ENCODE measurements at places on chromosomes 6 and 20. TPM values are rescaled to one million over a fixed set of nuclear protein-coding genes. Genes with fewer than 3 reads are reported as not detected.

PTK7 gene
- polyA plus RNA-seq, result 15.6 TPM

DNA sequence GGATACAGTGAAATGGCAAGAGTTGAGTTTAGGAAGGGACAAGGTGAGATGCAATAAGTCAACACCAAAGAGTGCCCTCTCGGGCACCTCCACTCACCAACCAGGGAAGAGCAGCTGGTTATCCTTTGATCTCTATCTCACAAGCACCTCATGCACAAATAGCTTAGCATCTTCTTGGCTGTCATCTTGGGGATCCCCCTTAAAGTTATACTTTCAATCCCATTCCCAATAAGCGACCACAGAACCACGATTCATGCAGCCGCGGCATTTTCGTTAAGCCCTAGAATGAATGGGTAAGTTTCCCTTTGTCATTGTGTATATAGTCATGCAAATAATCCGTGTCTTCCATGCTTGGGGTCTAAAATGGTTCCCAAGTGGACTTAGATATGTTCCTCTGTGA, 73.5 kb downstream of the ADTRP start:
- H3K27me3 ChIP-seq, result no peaks in the 10 kb centered on the region
- no peaks in the 10 kb centered on the region for H3K36me3 ChIP-seq
- no peak overlapping the region for H3K27ac ChIP-seq
- DNase-seq, result no peak

GRCh38 chr20:57080796-57081195, 185.6 kb downstream of the BMP7 start:
- H3K4me3 ChIP-seq, result no peak overlapping the region
- H3K4me1 ChIP-seq, result no peaks in the 10 kb centered on the region
- no peaks in the 10 kb centered on the region for H3K27me3 ChIP-seq
- H3K36me3 ChIP-seq, result no peaks in the 10 kb centered on the region
- H3K27ac ChIP-seq, result no peak overlapping the region

DNA sequence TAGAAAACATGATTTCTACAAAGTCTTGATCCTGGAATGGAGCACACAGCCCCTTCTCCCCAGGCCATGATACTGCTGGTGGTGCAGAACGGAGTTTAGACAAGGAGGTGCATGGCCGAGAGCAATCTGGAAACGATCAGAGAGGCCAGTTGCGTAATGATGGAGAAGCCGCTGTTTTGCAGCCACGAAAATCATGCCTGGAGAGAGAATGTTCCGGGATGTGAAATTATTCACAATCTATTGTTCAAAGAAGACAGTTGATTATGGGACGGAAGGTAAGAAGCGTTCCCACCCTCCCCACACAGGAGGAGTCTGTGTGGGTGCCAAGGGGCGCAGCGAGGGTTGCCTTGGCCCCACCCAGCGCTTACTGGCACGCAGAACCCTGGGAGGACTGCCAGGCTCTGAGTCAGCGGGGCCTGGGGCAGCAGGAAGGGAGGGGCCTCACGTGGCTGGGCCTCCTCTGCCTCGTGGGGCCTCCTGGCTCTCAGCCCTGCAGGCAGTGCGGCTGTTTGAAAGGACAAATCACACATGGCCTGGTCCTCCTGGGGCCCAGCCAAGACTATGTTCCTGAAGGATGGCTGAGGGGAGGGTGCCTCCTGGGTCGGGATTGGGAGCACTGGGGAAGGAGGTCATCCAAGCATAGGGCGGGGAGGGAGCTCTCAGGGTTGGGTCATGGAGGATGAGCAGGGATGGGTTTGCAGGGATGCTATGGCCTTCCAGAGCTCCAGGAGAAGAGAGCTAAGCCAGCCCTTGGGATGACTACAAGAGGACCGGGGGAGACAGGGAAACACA, 8.7 kb upstream of the AP5S1 start:
- no peaks in the 10 kb centered on the region for H3K36me3 ChIP-seq
- peak; percentile 100 for DNase-seq
- H3K4me3 ChIP-seq, result peak overlapping the region; percentile 31
- peaks cover 62% of the 10 kb centered on the region for H3K4me1 ChIP-seq

DACT2 gene
- polyA plus RNA-seq, result 0.23 TPM

- H3K4me3 ChIP-seq, result no peak overlapping the region
- H3K27me3 ChIP-seq, result no peaks in the 10 kb centered on the region
- no peaks in the 10 kb centered on the region for H3K36me3 ChIP-seq
- no peak for DNase-seq
- H3K27ac ChIP-seq, result no peak overlapping the region
Observed at GRCh38 chr20:48933017-48933766, 11.7 kb downstream of the ARFGEF2 start.

DNA sequence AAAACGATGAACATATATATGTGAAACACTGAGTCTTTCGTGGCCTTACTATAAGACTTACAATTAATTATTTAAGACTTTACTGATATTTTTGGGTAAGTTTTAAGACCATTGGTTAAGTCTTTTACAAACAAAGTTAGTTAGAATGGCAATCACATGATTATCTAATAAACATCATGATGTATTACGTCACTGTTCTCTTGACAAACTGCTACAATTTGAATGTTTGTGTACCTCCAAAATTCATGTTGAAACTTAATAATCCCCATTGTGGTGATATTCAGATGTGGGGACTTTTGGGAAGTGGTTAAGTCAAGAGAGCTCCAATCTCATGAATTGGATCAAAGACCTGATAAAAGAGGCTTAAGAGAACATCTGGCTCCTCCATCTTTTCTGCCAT, 25.9 kb upstream of the B3GAT2 start:
- H3K27me3 ChIP-seq, result no peaks in the 10 kb centered on the region
- no peak for DNase-seq
- no peak overlapping the region for H3K27ac ChIP-seq
- H3K4me3 ChIP-seq, result no peak overlapping the region
- no peaks in the 10 kb centered on the region for H3K36me3 ChIP-seq

NKX2-2 gene
- 0.46 TPM for polyA plus RNA-seq

PSORS1C2 gene
- not detected for polyA plus RNA-seq

ENPP3 gene
- polyA plus RNA-seq, result 5.9 TPM

DNA sequence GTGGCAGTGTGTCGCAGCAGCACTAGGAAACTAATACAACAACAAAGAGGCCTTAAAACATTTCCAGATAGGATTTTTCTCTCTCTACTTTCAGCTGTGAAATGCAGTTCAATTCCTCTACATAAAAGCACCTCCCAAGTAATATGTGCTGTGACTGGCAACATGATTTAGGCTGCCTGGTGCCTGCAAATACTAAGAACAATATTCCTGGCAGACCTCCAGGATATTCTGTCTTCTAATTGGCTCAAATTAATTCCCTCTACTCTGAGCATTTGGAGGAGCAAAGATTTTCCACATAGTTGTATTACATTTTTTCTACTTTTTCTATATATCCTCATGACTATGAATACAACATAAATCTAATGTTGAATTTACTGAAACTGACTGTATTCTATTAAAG, 33.2 kb downstream of the SCGN start:
- no peak overlapping the region for H3K4me3 ChIP-seq
- no peaks in the 10 kb centered on the region for H3K4me1 ChIP-seq
- H3K27me3 ChIP-seq, result no peaks in the 10 kb centered on the region
- no peak overlapping the region for H3K27ac ChIP-seq
- H3K36me3 ChIP-seq, result no peaks in the 10 kb centered on the region

DNA sequence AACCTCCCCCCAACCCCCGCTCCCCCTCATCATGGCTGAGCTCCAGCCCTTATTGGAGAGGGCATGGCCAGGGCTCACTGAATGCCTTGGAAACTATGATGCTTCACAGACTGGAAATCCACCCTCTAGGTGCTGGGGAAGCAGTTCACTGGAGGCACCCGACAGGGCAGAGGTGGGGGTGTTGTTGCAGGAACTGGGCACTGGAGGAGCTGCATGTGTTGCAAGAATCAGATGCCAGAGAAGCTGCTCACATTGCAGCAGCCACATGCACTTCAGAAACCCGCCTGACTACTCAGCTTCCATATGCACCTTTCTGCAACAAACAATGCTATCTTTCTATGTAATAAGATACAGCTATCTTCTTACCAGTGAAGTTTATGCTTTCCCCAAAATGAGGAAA, 7.9 kb upstream of the TBPL1 start:
- no peak overlapping the region for H3K27ac ChIP-seq
- H3K4me1 ChIP-seq, result no peaks in the 10 kb centered on the region
- no peaks in the 10 kb centered on the region for H3K36me3 ChIP-seq
- H3K27me3 ChIP-seq, result no peaks in the 10 kb centered on the region
- H3K4me3 ChIP-seq, result no peak overlapping the region

SOD2 gene
- 247 TPM for polyA plus RNA-seq

POU3F2 gene
- polyA plus RNA-seq, result not detected

GRCh38 chr6:159727717-159728445, 575 bp downstream of the WTAP start:
- H3K36me3 ChIP-seq, result no peaks in the 10 kb centered on the region
- peak overlapping the region; percentile 98 for H3K4me3 ChIP-seq
- no peak for DNase-seq
- no peaks in the 10 kb centered on the region for H3K27me3 ChIP-seq
- peak overlapping the region; percentile 97 for H3K27ac ChIP-seq
- H3K4me1 ChIP-seq, result no peaks in the 10 kb centered on the region

GRCh38 chr6:5589422-5590141, 328.3 kb downstream of the FARS2 start:
- H3K4me1 ChIP-seq, result no peaks in the 10 kb centered on the region
- H3K36me3 ChIP-seq, result no peaks in the 10 kb centered on the region
- DNase-seq, result no peak
- no peak overlapping the region for H3K27ac ChIP-seq

ARFGEF2 gene
- polyA plus RNA-seq, result 15.0 TPM

MICB gene
- 7.7 TPM for polyA plus RNA-seq

DNA sequence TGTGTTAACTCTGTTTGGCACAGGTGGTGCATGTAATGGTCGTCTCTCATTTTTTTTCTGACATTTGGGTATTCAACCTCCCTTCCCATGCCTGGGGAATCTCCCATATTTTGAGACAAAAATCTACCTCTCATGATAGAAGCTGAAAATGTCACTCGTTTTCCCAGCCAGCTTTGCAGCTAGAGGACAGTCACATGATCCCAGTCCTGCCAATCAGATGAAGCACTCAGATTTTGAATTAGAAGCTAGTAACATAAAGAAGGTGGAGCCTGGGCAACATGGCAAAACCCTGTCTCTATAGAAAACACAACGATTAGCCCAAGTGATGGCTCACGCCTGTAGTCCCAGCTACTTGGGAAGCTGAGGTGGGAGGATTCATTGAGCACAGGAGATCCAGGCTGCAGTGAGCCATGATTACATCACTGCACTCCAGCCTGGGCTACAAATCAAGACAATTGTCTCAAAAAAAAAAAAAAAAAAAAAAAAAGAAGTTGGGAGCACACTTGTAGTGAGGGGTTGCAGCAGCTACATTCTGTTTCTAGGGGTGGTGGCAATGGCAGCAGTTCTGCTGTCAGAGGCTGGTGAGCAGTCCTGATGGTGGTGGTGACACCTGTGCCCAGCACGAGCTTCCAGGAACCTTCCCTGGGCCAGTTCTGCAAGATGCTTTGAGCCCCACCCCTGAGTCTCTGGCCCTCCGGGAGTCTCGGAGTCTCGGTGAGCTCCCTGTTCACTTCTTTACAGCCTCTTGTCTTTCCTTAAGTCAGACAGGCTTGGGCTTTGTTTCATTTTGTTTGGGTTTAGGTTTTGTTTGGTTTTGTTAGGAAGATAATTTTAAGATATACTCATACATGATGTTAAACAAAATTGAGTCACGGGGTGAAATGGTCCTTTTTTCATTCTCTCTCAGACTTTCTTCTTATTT, 94.1 kb upstream of the KCNG1 start:
- H3K4me1 ChIP-seq, result peaks cover 29% of the 10 kb centered on the region
- H3K4me3 ChIP-seq, result no peak overlapping the region
- H3K27ac ChIP-seq, result no peak overlapping the region

DNA sequence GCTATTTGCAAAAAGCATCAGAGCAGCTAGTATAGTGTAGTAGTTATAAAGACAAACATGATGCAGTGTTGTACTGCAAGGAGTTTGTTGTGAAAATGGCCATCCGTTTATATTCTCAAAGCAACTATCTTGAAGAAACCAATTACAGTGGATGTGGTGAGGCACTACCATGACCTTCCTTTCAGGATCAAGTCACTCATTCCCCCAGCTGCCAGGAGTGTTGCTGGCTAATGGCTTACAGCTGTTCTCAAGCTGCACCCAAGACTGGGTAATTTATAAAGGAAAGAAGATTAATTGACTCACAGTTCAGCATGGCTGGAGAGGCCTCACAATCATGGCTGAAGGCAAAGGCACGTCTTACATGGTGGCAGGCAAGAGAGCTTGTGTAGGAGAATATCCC, 29.0 kb downstream of the ADGRF4 start:
- H3K27me3 ChIP-seq, result no peaks in the 10 kb centered on the region
- H3K4me1 ChIP-seq, result no peaks in the 10 kb centered on the region
- H3K27ac ChIP-seq, result no peak overlapping the region
- no peak for DNase-seq
- no peaks in the 10 kb centered on the region for H3K36me3 ChIP-seq
- no peak overlapping the region for H3K4me3 ChIP-seq

- no peak for DNase-seq
- no peak overlapping the region for H3K4me3 ChIP-seq
- no peaks in the 10 kb centered on the region for H3K4me1 ChIP-seq
- no peaks in the 10 kb centered on the region for H3K27me3 ChIP-seq
Observed at GRCh38 chr6:52328729-52329128, 33.2 kb upstream of the PAQR8 start.

GPR6 gene
- not detected for polyA plus RNA-seq

PLA2G7 gene
- 6.6 TPM for polyA plus RNA-seq

SLC44A4 gene
- 106 TPM for polyA plus RNA-seq

DNA sequence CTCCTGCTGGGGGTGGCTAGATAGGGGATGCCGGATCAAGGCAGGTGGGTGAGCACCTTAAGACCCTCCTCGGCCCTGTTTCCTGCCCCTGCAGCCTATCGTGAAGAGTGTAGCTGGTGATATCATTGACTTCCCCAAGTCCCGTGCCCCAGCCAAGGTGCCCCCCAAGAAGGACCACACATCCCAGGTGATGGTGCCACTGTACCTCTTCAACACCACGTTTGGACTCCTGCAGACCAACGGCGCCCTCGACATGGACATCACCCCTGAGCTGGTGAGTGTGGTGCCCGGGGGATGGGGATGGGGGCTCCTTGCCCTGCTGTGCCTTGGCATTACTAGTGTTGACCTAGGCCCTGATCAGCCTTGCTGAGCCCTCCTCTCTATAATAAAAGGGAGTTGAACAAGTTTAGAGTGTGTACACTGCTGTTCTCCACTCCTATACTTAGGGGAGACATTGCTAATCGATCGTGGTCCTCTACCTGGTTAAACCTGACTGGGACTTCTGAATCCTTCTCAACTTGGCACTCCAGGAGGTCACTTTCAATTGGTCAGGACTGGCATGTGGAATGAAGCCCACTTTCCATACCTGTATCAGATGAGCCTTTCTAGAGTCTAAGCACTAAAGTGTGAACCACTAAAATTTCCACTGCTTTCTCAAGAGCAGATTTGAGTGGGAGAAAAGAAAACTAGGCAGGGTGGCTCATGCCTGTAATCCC, 11.0 kb downstream of the BPIFB3 start:
- no peak overlapping the region for H3K27ac ChIP-seq
- H3K4me3 ChIP-seq, result no peak overlapping the region
- no peaks in the 10 kb centered on the region for H3K27me3 ChIP-seq
